ENCODE measurements at places on chromosomes 4 and X.

DNA sequence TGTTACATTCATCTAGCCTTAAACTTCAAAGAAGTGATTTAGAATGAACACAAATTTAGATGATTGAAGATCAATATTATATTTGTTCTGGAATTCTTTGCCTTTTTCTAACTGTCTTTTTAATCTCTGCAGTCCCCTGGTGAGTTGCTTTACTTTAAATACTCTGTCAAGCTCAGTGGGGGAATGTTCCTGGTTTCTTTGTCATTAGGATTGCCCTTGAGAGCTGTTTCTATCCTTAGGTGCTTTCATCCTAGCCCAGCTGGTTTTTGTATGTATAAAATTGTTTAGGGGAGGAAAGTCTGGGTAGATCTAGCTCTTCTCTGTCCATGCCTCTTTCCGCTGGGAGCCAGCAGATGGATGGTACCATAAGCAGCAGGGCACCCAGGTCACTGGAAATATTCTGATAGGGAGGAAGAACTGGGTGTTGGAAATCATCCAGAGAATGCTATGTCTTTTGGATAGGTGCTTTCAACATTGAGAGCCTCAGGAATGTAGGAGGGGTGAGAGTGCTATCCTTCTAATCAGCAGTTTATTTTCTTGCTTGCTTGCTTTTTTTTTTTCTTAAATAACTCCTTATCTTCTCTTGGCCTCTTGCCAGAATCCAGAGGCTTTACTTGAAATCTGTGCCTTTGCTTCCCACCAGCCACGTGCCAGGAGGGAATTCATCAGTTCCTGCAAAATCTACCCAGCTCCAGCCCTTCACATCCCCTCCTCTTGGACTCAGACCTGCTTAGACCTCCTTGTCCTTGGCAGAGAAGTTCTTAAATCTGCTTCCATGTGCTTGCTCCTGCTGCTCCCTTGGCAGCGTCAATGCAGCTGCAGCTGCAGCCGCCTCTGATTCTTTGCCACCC lies 215.3 kb upstream of the ANXA3 start:
- no peak for DNase-seq

GRCh38 chrX:110022599-110023448 lies 19.9 kb downstream of the TMEM164 start:
- no peak for DNase-seq

DNA sequence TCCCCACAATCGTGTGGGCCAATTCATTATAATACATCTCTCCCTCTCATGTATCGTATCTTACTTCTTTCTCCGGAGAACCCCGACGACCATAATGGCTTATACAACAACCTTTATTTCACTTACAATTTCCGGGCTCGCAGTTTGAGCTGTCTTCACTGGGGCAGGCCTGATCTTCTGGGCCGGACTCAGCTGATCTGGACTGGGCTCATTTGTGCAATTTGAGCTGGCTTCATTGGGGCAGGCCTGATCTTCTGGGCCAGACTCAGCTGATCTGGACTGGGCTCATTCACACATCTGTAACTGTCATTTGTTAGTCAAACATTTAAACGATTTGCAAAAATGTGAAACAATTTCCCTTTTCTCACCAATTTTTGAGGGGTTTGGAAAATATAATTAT lies 171.5 kb upstream of the FRG1 start:
- no peak for DNase-seq

DNA sequence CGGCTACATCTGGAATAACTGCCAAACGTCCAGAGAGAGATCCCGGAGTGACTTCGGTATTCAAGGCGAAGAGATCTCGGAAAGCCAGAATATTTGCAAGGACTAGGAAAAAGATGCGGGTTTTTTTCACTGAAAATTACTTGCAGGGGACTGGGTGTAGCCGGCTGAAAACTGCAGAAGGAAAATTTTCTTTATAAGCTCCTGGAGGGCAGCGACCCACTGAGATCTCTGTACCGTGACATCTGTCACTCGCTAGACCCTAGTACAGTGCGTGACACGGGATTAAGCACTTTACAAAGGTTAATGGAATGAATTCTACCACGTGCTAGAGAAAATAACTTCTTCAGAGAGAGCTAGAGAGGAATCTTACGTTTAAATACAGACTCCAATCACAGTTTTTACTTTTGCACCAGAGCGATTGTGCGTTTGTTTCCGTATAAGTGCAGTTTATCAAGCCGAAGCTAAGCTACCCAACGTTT lies 1.1 kb upstream of the LCORL start:
- DNase-seq = no peak
